ENCODE measurements at places on chromosomes 16 and 17.

DNA sequence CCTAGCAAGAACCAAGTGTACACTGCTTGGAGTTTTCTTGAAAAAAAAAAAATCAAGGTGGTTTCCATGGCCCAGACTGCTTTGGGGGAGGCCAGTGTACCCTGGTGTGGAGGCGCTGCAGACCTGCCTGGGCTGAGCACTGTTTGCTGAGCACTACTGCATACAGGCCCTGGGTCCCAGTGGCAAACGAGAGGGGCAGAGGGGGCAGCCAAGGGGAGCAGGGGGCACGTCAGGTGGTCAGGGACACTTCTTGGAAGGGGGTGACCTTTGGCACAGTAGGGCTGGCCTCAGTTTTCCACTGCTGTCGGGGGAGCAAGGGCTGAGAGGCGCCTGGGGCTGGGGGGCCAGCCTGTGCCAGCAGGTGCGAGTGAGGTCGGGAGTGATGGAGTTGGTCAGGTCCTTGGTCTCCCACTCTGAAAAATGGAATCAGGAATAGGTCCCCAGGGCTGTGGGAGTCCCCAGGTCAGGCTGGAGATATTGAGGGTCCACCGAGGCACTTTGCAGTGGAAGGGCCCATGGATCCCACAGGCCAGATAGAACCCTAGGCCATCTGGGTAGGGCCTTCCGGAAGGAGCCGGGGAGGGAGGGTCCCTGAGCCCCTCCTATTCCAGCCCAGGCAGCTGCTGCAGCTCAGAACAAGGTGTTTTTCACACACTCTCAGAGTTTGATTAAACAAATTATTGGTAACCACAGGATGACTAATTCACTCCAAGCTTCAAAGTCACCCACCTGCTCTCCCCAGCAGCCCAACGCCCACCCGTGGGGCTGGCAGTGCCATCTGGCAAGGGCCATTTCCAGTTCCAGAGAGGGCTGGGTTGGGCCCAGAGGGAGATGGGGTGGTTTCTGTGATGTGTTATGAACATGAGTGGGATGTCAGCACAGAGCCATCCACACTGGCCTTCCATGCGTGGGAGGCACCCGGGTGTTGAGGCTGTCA, 3.5 kb downstream of the ZFPM1 start:
- no peak for DNase-seq

GRCh38 chr16:22660441-22661160, 149.9 kb downstream of the NPIPB5 start:
- no peak for DNase-seq

- no peak for DNase-seq
Observed at GRCh38 chr17:17071531-17072360, 29.5 kb downstream of the MPRIP start.

GRCh38 chr17:33966410-33967059, 288.6 kb upstream of the CCL2 start:
- no peak for DNase-seq

Measured in B cell (primary cell).